ENCODE measurements at places on chromosomes 16 and 17. TPM values are rescaled to one million over a fixed set of nuclear protein-coding genes. Genes with fewer than 3 reads are reported as not detected.

DNA sequence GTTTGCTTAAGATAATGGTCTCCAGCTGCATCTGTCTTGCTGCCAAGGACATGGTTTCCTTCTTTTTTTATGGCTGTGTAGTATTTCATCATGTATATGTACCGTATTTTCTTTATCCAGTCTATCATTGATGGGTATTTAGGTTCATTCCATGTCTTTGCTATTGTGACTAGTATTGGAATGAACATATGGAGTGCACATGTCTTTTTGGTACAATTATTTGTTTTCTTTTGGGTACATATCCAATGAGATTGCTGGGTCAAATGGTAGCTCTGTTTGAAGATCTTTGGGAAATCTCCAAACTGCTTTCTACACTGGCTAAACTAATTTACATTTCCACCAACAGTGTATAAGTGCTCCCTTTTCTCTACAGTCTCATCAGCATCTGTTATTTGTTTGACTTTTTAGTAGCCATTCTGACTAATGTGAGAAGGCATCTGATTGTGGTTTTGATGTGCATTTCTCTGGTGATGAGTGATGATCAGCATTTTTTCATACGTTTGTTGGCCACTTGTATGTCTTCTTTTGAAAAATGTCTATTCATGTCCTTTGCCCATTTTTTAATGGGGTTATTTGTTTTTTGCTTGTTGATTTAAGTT lies 66.2 kb downstream of the TNFRSF13B start:
- peaks cover 8% of the 10 kb centered on the region for H3K27me3 ChIP-seq
- H3K27ac ChIP-seq, result no peak overlapping the region
- H3K4me1 ChIP-seq, result peaks cover 11% of the 10 kb centered on the region

DNA sequence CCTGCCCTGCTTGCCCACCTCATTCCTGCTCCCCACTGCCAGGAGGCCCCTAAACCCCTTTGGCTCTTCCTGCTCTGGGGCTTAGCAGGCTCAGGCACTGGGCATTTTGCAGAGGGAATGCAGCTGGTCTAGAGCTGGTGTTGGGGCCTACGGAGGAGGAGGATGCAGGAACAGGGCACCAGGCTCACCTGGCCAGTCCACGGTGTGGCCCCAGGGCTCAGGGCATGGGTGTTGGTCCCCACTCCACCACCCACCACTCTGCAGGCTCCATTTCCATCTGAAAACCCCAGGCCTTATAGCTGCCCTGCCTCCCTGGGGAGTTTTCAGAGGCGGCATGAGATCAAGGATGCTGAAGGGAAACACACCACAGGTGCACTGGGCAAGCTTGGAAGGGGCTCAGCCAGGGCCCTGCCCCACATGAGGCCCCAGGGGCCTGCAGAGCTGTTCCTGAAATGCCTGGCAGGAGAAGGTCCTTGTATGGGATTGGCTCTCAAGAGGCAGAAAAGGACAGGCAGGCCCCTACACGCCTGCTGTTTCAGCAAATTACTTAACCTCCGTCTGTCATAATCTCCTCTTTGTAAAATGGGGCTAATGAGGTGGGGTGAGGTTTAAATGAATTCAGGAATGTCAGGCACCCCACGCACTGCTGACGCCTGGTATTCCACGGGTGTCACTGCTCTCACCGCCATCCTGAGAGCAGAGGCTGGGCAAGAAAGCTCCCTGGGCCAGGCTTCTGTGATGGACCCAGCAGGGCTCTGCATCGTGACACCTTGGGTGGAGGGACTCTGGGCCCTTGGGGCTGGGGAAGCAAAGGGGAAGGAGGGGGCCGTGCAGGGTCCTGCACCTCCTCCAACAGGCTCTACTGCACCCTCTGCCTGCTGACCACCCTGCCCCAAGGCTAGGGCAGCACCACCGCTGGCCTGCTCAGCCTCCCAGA lies 9.3 kb downstream of the SLC47A2 start:
- H3K27me3 ChIP-seq, result no peaks in the 10 kb centered on the region
- no peak overlapping the region for H3K27ac ChIP-seq
- H3K4me1 ChIP-seq, result peaks cover 23% of the 10 kb centered on the region
- DNase-seq, result no peak

GRCh38 chr16:70395345-70395901 lies 43.5 kb downstream of the ST3GAL2 start:
- H3K4me3 ChIP-seq, result no peak overlapping the region
- no peak overlapping the region for H3K27ac ChIP-seq
- peaks cover 6% of the 10 kb centered on the region for H3K4me1 ChIP-seq
- peaks cover 3% of the 10 kb centered on the region for H3K36me3 ChIP-seq
- peak; percentile 75 for DNase-seq
- no peaks in the 10 kb centered on the region for H3K27me3 ChIP-seq

DNA sequence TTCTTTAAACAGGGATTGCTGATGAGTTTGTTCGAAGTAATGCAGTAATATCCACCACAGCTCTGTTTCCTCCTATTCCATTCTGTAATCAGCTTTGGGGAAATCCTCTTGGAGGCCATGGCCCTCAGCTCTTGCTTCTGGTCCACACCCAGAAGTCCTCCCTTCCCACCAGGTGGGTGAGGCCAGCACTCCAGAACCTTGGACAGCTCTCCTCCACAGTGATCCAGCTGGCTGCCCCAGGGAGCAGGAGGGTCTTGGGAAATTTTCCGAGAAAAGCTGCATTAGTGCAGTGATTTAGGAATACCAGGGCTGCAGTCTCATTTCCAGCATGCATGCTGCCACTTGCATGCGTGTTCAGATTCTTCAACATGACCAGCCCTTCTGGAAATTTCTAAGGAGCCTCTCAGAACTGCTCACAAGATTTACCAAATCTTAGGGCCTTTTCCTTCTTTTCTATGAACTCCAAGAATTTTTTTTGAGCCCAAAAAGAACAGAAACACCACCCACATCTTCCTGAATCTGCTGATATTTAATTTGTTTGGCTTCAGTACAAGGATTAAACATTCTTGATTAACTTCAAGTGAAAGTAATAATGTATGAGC lies 4.2 kb downstream of the SMPD3 start:
- peaks cover 8% of the 10 kb centered on the region for H3K4me1 ChIP-seq
- no peak overlapping the region for H3K27ac ChIP-seq
- DNase-seq, result peak; percentile 45
- H3K27me3 ChIP-seq, result peaks cover 58% of the 10 kb centered on the region
- H3K36me3 ChIP-seq, result no peaks in the 10 kb centered on the region

- peaks cover 24% of the 10 kb centered on the region for H3K4me1 ChIP-seq
- peak overlapping the region; percentile 6 for H3K4me3 ChIP-seq
- no peaks in the 10 kb centered on the region for H3K27me3 ChIP-seq
- H3K36me3 ChIP-seq, result peaks cover 6% of the 10 kb centered on the region
These were observed 9.5 kb upstream of the MRC2 start for GRCh38 chr17:62617894-62618472.

GRCh38 chr16:28931801-28932225 lies at the start of gene CD19:
Gene CD19 (plus strand): TSS chr16:28931971. CDS start chr16:28932001, 30 bp downstream.
- DNase-seq, result no peak
- H3K27me3 ChIP-seq, result peaks cover 4% of the 10 kb centered on the region
- no peak within 1 kb of the TSS for H3K4me3 ChIP-seq
- no peaks in the 10 kb centered on the region for H3K36me3 ChIP-seq
- H3K4me1 ChIP-seq, result no peaks in the 10 kb centered on the region

DNA sequence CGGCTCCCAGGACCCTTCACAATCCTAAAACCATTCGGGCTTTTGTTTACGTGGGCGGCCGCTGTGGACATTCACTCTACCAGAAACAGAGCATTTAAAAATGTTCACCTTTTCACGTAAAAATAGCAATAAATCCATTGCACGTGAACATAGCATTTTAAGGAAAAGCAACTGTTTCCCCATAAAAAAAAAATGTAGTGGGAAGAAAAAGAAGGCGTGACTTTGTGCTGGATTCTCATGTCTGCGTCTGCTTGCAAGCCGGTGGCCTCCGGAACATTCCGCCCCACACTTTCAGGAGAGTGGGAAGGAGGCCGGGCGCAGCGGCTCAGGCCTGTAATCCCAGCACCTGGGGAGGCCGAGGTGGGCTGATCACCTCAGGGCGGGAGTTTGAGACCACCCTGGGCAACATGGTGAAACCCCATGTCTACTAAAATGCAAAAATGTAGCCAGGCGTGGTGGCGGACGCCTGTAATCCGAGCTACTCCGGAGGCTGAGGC lies 13.4 kb upstream of the GNG13 start:
- H3K4me3 ChIP-seq, result no peak overlapping the region
- H3K27ac ChIP-seq, result no peak overlapping the region
- H3K27me3 ChIP-seq, result peaks cover 47% of the 10 kb centered on the region
- no peak for DNase-seq

Gene KCTD11
- 7.9 TPM for total RNA-seq

Gene C16orf86
- 1.7 TPM for total RNA-seq

Gene TP53TG3B
- not detected for total RNA-seq
